Activated gamma-delta T cell treated with Interleukin-2 at 50 U/mL for 16 hours (primary cell): ENCODE measurements at places on chromosomes 6 and 20.
A peak's percentile ranks its signal among the peaks of the same experiment; 100 is the strongest.

DNA sequence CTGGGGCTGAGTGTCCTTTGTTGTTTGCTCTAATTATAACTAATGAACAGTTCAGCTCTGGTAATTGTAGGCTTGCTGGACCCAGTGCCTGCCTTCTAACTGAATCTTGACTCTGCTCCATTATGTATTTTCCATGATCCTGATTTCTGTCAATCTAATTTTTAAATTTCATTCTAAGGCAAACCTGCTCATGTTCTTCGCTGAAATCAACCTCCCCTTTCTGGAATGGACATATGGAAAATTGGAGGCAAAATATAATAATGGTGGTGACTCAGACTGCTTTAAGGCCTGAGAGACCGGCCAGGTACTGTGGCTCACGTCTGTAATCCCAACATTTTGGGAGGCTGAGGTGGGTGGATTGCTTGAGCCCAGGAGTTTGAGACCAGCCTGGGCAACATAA is 182.7 kb upstream of the AKAP12 start:
- no peak for DNase-seq

DNA sequence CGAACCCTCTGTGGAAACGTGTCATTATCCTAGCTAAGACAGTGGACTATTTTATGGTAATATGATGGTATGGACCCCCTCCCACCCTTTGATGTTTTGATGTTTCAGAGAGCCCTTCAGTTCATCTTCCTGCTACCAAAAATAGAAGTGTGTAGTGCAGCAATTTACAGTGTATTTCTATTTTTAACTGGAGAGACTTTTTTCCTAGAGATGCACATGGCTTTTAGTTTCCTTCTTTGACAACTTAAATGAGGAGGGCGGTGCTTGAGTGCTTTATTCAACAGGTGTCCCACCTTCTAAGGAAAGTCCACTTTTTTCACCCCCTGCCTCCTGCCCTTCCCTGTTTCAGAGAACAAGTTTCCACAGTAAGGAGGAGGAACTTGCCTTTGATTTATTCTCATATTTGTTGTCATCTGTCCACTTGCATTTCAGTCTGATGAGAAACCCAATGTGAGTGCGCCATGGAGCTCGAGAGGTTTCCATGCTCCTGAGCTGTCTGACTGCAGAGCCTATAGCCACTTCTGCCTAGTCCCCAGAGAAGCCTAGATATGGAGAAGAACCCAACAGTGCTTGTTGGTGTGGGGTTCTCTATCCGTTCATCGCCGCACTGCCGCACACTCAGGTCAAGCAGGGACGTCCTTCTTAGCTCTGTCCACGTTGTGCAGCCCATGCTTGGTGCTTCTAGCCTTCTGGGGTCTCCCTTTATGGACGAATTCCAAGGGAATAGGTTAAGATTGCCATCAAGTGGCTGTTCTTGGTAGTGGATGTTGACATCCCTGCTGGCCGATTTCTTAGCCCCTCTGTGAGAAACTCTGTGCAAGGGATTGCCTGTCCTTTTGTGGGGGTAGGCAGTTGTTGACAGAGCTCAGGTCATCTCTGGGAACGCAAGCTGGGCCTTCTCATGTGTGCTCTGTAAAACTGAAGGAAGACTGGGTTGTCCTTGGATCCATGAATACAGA is 144.2 kb downstream of the JARID2 start:
- no peak for DNase-seq

- DNase-seq, result no peak
These were observed 94.5 kb upstream of the TRAF3IP2 start for GRCh38 chr6:111700135-111700690.

- no peak for DNase-seq
These were observed 164.7 kb downstream of the OGFRL1 start for GRCh38 chr6:71453371-71453706.

GRCh38 chr6:71386215-71386614 is 97.6 kb downstream of the OGFRL1 start:
- no peak for DNase-seq

GRCh38 chr6:15582499-15582898 is 80.3 kb downstream of the DTNBP1 start:
- DNase-seq, result no peak

GRCh38 chr20:4830259-4830658 is 108.5 kb downstream of the PRND start:
- no peak for DNase-seq

- no peak for DNase-seq
These were observed 33.8 kb downstream of the NHLRC1 start for GRCh38 chr6:18088419-18089296.

DNA sequence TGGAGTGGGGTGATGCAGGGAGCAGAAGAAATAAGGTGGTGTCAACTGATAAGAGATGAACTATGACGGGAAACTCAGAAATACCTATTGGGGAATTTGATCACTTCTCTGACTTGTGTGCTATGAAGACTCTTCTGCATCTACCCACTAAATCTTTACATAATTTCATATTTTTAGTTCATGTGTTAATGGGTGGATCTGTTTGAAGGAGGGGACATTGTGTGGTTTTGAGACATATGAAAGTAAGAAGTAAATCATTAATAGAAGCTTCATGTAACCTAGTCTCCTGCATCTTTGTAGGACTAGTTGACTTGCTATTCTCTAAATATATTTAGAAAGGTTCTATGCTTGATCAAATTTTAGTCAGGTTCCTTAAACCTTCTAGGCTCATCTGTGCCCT is 86.6 kb upstream of the MEI4 start:
- no peak for DNase-seq

DNA sequence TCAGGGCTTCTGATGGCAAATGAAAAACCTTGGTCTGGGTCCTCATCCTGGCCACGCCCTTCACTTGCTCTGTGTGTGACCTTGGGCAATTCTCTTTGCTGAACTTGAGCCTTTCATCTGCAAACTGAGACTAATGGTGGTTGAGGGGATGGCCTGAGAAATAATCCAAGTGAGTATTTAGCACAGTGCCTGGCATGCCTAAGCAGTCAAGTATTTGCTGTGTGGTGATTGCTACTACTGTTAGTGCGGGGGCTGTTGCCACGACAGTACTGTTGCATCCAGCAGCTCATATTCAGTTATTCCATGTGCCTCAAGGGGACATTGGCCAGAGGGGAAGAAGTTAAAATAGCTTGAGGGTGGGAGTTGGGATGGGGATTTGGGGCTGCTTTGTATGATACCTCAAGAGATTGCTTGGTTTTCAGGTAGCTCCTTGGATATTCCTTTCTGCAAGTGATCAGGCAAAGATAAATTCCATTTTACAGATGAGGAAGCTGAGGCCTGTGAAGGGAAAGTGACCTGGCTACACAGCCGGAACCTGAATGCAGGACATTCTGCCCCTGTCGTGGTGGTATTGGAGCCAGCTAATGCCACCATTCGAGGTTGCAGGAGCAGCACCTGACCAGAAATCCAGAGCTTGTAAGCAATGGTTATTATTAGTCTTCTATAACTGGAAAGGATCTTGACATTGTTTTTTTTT is 45.1 kb upstream of the EPB41L1 start:
- DNase-seq, result no peak

DNA sequence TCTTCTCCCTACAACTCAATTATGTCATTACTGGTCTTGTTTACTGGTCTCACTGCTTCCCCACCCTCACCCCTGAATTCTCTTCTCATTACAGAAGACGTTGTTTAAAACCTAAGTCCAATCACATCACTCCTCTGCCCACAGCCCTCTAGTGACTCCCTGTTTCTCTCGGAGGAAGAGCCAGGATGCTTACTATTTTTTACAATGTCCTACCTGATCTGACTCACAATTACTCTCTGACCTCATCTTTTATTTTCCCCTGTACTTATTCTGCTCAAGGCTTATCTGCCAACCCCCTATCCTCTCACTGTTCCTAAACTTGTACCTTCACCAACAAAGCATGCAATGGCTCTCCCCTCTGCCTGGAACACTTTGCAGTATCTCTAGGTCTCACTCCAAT is 400.4 kb upstream of the PTCHD4 start:
- no peak for DNase-seq

- DNase-seq, result no peak
These were observed 12.0 kb downstream of the CSNK2A1 start for GRCh38 chr20:531608-532007.

DNA sequence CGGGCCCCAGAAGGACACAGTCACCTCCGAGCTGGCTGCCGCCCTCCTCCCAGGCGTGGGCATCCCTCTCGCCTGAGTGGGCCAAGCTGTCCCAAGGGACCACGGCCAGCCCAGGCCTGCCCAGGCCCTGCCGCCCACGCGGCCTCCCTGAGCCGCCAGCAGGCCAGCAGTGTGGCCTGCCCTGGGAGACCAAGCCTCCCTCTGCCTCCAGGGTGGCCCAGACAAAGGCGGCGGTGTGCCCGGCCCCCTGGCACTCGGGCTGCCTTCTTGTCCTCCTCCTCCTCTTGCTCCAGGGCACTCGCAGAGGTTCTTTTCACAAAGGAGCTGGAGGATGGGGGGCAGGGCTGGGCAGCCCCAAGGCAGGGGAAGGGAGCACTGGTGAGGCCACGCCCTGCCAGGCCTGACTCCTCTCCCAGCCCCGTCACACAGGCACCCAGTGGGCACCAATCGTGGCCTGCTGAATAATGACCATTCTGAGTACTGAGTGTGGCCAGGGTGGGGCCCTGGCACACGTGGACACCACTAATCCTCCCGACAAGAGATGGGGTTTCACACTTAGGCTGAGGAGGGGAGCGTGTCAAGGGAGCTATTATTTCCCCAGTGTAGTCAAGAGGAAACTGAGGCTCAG is 25.3 kb downstream of the NOL4L start:
- DNase-seq, result no peak

- no peak for DNase-seq
These were observed 91.9 kb upstream of the SIRPA start for GRCh38 chr20:1803061-1803931.

- DNase-seq, result peak; percentile 22
These were observed 180.3 kb downstream of the CDH26 start for GRCh38 chr20:60138256-60139220.

DNA sequence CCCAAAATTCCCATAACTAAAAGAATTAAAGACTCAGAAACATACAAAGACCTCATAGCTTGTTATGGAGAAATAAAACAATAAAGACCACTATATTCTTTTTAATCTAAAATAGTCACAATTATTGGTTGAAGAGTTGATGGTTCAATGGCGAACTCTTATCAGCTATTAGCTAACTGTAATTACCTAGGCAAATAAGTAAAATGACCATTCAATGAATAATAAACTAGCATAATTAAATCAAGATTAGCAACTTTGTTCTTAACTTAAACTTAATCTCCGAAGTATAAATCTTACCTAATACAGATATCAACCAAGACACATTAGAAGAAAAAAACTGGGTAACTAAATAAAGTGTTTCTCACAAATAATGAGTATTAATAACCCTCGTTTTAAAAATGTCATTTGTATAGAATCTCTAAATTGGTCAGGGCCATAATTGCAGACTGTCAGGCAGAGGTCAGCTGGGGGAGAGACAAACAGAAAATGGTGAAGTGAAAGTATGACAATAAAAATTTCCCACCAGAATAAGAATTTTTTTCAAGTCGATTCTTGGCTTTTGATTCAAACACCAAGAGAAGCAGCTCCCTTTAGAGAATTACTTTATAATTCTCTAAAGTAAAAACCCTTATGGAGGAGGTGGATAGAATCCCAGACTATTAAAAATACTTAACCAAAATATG is 1.7 kb downstream of the FKBP5 start:
- no peak for DNase-seq

DNA sequence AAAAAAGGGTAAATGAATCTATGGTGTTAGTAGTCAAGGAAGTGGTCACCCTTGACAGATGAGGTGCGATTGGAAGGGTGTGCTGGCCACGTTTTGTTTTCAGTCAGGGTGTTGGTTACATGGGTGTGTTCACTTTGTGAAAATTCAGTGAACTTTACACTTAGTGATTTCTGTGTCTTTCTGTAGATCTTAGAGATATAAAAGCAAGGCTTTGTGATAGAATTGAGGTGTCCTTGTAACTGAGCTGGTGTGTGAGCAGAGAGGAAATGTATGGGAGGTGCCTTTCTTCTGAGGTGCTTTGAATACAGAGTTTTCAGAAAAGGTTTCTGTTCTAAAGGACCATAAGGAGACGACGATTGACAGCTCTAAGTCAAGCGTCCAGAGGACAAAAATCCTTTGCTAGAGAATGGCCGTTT is 90.5 kb downstream of the SAMD3 start:
- DNase-seq, result peak; percentile 53

- no peak for DNase-seq
These were observed 32.4 kb downstream of the NFATC2 start for GRCh38 chr20:51510169-51510568.

GRCh38 chr6:34516391-34517324 is 39.5 kb downstream of the SPDEF start:
- DNase-seq, result no peak

GRCh38 chr6:44110005-44110676 is 17.1 kb downstream of the MRPL14 start:
- DNase-seq, result no peak

DNA sequence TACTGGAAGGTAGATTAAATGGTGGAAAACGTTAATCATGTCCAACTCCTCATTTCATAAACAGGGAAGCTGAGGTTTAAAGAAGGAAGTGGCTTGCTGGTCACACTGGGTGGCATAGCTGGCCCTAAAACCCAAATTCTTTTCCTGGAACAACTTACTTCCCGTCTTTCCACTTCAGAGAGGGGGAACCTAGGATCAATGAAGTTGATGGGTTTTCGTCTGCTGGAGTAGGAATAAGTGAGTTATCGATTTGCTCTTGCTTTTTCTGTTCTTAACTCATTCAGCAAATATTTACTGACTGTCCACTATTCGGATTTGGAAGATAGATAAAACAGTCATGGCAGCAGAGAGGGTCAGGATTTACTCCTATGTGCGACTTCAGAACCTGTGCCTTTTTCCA is 1.2 kb upstream of the SYS1 start:
- no peak for DNase-seq

DNA sequence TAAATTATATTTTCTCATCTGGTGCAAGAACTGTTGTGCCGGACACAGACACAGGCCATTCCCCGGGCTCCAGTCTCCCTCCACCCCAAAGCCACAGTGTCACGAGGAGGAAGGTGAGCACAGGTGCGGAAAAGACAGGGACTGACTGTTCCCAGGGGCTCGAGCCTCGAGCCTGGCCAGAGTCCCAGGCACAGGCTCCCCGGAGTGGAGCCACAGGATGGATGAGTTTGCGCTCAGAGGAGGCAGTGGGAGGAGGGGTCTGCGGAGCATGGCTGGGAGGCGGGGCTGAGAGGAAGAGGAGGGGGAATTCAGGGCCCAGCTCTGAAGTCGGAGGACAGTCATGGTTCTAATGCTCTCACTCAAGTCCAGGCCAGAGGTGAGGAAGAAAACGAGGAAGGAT is 284.8 kb downstream of the SMOC2 start:
- DNase-seq, result no peak

DNA sequence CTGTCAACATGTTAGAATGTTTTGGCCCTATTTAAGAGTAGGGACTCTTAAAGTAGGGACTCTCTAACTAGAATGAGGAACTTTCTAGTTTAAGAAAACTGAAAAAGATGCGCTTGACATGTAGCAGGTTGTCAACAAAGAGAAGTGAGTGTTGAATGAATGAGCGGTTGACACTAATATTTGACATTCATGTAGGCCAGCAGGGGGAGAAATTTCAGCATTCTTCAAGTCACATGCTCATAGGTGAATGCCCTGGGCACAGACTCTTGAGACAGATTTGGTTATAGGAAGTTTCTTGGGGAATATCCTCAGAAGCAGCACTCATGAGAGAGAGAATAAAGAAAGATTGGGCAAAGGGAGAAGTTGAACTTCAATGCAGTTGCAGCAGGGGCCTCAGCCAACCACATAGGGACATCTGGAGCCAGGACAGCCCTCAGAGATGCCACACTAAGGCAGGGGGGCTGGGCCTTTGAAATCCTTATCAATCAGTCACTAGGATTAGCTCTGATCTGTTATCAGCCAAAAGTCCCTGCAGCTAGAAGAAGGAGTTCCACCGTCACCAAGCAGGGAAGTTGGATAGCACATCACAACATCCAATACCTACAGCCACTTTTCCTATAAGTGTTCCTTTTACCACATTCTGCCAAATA is 145.1 kb upstream of the FKBP1C start:
- DNase-seq, result no peak
